ENCODE measurements at places on chromosomes 16 and 17.

DNA sequence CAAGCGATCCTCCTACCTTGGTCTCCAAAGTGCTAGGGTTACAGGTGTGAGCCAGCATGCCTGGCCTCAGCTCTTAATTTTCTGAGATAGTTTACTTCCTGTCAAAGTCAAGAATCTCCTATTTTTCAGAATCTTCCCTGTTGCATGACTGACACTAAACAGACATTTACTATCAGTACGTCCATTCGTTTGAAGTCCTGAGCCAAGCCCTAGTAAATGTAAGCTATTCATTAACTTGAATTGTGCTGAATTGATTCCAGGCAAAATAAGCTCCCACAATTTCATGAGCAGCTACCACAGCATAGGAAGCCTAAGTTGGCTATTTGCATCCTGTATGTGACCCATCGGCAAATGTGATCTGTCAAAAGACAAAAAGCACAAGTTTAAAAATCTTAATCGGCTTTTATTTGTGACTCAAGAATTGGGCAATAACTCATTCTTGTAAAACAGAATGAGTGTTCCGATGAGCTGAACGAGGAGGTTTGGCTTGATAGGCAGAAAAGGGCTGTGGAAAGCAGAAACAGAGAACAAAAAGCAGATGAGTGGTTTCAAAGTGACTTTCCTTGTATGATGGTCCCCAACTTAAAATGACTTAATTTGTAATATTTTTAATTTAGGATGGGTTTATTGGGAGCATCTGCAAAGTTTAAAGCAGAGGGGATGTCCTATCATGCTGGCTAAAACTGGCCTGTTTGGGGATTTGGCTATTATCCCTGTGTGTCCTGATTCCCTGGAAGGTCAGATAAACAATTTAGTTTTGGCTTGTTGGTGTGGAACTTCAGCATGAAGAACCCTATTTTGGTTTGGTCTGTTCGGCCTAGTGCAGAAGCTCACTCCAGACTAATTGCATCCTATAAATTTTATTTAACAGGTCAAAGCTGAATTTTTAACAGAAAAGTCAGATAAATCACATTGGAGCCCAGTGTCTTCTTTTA is 14.2 kb downstream of the RNF112 start:
- DNase-seq, result no peak

DNA sequence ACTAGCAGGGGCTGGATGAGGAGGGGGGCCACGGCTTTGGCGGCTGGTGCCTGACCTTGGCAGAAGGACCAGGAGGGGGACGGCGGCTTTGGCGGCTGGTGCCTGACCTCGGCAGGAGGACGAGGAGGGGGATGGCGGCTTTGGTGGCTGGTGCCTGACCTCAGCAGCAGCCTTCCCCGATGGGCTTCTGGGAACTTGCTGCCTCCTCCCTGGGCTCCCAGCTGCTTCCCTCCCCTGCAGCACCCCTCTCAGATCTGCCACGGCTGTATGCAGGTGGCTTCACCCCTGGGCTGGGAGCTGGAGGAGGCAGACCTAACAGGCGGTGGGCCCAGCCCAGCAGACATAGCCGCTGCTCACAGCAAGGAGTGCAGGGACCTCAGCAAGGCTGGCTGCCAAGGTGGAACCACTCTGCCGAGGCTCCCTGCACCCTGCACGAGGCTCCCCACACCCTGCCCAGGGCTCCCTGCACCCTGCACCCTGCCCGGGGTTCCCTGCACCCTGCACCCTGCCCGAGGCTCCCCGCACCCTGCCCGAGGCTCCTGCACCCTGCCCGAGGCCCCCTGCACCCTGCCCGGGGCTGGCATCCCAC is 38.4 kb upstream of the CBFA2T3 start:
- DNase-seq, result no peak

DNA sequence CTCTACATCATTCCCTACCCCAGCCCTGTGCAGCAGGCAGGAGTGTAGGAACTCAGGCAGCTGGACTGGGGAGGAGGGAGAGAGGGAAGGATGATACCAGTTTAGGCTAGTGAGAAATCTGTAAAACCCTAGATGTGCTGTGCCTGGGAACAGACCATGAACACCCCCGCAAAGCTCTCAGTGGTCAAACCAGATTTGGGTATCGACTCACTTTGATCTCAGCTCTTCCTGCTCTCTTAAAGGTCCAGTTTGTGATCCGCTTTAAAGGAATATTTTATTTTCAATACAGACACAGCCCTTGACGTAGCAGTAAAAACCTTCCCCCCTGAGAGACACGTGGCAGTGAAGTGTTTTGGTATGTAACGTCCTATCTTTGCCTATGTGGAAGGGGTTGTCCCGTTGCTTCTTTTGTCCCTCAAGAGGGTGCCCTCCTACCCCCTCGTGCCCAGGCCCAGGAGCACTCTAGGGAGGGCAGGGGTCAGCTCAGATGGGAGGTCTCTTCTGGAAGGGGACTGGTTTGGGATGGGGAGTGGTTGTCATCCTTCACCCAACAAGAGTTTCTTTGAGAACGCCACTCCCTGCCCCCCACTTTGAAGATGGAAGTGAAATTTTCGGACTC is 19.3 kb upstream of the TBX2 start:
- no peak for DNase-seq

DNA sequence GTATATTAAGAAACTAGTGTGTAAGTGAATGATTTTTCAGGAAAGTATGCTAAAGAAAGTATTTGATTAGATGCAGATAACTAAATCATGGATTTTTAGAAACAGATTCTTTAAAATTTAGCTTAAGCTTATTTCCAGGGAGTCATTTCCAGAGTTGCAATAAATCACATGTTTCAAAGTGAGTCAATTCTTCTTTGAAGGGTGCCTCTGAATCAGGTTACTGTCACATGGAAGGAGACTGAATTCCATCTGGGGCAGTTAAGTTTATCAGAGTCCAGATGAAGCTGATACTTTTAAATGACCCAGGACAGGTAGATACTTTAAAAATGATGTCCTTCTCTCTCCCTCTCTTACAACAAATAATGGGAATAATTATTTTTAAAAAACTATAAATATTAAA is 5.0 kb downstream of the MFSD11 start:
- DNase-seq, result no peak

DNA sequence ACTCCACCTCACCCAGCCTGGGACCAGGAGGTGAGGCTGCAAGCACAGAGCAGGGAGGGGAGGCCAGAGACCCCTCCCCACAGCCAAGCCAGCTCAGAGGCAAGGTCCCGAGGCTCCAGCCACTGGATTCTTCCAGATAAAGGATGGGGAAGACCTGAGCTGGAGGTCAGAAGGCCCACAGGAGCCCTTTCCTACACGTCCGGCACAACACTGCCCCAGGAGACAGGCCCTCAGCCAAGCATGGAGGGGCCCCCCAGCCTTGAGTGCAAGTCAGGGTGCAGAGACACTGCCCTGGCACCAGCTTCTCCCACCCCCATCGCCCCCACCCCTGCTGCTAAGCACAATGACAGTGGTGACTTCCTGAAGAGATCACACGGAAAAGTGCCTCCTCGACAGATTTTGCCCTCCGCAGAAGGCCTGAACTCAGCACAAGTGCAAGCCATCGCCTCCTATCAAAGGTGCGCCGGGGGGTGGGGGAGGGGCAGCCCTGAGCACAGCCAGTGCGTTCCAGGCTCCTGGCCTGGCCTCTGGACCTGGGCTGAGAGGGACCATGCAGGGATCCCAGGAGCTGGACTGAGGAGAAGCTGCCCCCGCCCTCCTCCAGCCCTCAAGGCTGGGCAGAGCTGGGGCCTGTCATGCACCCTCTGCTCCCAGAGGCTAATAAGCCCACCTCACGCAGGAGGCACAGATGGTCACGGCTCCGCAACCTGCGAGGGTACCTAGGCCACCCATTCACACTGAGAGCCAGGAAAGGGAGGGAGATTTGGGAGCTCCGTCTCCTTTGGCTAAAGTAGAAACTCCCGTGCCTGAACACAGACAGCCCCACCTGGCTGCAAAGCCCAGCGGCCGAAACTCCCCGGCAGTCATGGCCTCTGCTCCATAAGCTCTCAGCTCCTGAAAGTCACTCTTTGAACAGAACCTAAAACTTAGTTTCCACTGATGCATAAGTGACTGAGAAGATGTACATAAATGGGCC is 2.7 kb downstream of the MAFG start:
- peak; percentile 21 for DNase-seq

DNA sequence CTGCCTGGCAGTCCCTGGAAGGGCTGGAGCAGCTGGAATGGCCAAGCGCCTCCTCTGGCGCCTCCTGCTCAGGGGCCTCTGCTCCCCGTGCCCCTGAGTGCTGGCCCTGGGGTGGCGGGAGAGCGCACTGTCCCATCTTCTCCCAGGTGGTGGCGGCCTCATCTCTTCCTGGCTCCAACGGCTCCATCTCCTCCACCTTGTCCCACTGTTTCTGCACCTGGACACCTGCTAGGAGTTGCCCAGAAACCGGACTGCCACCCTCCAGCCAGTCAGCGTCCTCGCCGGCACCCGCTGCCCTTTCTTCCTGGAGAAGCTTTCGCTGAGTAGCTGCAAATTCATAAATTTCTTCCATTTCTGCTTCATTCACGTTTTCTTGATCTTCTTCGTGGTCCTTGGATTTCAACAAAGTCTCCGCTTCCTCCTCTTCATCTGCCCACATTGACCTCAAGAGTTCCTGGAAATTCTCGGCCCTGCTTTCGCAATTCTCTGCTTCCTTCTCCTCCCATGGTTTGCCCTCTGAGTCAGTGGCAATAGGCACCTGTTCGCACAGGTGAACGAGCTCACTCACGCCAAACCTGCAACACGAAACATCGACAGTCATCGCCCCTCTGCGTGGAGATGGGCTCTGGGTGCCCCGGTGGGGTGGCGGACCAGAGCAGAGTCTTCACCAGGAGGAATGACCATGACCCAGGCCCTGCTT is 13.7 kb upstream of the NLRC3 start:
- DNase-seq, result no peak

DNA sequence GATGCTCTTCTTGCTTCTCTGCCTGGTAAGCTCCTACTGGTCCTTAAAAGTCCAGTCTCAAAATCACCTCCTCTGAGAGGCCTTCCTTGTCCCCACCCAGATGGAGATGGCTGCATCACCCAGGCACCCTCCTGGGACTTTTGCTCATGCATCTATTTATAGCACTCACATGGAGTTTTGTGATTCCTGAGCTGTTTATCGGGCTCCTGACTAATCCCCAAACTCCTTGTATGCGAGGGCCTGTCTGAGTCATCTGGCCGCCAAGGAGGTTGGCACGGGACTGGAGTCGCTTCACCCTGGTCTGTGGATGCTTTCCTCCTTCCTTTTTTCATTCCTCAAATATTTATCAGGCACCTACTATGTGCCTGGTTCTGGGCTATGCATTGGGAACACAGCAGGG is 2.3 kb upstream of the MAP2K3 start:
- no peak for DNase-seq

- no peak for DNase-seq
These were observed 13.1 kb downstream of the SPATA33 start for GRCh38 chr16:89670496-89671431.

DNA sequence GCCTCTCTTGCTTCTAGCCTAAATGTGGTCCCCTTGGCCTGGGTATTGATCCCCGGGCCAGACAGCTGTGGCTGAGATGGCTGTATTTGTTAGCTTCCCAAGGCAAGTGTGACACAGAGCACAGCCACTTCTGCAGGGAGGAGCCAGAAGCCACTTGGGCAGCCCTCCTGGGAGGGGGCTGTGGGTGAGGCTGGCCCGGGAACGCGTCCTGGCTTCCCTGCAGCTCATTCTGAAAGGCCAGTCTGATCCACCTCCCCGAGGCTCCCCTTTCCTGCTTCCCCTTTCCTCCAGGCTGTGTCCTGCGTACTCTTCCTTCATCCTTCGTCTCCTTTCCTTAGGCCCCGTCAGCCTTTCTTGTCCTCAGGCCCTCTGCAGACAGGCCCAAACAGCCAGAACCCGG is 8.0 kb downstream of the SERPINF2 start:
- no peak for DNase-seq

DNA sequence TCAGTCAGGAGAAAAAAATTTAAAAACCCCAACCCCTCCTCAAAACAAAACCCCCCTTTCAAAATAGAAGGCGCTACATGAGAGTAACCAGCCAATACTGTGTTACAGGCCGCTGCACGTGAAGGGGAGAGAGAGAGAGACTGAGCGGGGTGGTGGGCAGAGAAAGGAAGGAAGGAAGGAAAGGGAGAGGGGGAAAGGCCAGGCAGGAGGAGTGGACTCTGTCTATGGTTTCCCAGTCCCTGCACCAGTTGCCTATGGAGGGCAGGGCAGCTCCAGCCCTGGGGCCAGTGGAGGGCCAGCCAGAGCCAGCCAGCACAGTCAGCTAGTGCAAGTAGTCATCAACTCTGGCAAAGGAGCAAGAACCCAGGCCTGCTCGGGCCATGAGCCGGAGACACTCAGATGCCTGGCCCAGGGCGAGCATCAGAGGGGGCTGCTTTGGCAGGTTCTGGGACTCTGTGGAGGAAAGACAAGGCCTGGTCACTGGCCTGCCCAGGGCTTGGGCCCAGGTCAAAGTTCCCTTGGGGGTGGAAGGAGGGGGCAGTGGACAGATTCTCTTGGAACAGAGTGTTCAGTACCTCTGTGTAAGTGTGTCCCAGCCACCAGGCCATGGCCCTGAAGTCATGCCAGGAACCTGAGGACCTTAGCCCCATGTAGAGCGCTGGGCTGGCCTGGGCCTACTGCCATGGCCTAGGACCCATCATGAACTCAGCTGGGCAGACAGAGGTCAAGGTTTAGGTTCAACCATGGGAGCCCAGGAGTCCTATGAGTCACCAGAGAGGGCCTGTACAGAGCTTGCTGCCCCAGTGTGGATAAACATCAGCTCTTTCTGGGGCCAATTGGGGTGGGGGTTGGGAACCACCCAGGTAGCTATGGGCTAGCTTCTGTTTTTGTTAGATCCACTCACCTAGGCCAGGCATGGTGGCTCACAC is 7.3 kb upstream of the GFOD2 start:
- no peak for DNase-seq

GRCh38 chr16:554640-555365 is 5.4 kb upstream of the PRR35 start:
- DNase-seq, result no peak

- DNase-seq, result no peak
These were observed 27.4 kb downstream of the IRF8 start for GRCh38 chr16:85926370-85926769.

DNA sequence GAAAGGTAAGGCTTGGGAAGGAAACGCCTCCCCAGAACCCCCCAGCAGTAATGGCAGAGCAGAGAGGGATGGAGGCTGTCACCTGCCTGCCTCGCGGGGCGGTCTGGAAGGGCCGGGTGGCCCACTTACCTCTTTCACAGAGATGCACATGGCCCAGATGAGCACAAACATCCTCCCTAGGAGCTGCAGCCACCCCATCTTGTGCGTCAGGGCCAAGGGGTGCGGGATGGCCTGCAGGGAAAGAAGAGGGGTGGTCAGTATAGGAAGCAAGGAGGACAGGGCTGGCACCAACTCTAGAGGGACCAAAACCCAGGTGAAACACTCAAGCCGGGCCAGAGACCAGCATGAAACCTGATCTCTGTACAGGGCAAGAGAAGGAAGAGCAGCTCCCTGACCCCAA is 29.7 kb downstream of the TRPV3 start:
- no peak for DNase-seq

DNA sequence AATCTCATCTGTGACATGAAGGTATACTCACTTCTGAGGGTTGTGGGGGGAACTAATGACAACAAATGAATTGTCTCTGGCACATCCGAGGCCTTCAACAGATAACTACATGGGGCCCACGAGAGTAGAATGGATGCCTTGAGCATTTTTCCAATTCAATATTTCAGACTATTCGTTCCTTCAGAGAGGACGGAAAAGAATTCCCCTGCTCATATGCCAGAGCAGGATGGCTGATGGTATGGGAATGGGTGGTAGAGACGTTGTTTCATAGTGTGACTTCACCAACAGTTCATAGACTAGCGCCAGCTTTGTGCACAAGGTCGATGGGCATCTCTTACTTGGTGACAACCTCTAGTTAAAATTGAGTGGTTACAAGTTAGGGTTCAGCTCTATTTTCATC is 61.3 kb downstream of the HLF start:
- no peak for DNase-seq

GRCh38 chr17:64024781-64025731 is 4.6 kb upstream of the ICAM2 start:
- DNase-seq, result peak; percentile 83

All from CD4-positive, alpha-beta T cell treated with Interleukin-2 at 100 ng/mL for 4 hours (primary cell).